ENCODE measurements at places on chromosomes 4 and X. TPM values are rescaled to one million over a fixed set of nuclear protein-coding genes. Genes with fewer than 3 reads are reported as not detected.

- DNase-seq: no peak
Observed at GRCh38 chrX:108699368-108699767, 37.0 kb downstream of the IRS4 start.

- no peak for DNase-seq
Observed at GRCh38 chrX:122567911-122568310, 616.2 kb upstream of the GRIA3 start.

DNA sequence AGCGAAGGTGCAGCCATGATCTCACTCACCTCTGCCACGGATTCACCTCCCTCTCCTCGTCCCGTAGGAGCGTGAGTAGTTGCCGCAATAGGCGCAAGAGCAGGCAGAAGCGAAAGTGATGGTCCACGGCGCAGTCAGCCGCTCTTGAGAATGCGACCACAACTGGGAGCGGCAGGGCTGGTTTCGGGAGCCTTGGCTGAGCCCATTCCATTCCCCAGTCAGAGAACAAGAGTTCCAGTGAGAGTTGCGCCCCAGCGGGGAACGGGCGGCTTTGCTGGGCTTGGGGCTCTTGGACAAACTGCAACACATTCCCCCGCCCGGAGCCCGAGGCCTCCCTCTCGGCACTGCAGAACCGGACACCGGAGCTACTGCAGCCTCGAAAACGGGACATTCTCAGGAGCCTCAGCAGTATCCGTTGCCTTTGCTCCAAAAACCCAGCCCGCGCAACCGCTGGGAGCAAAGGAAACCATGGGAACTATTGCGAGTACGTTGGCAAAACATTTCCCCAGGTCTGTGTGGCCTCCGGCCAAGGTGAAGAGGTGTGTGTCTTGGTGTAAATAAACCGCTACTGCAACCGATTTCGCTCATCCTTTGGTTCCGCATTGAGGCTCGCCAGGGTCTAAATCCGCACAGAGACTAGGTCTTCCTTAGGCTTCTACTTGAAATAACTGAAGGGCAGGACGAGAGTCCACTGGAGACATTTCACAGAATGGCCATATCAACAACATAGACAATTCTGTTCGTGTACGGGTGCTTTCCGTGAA, 5.7 kb upstream of the ZBTB33 start:
- peak; percentile 69 for DNase-seq

The GUCY1B1 gene
- total RNA-seq: 0.10 TPM

- no peak for DNase-seq
Observed at GRCh38 chrX:4944767-4945166, 1231.3 kb upstream of the PRKX start.
